ENCODE measurements at places on chromosomes 2 and 18.

DNA sequence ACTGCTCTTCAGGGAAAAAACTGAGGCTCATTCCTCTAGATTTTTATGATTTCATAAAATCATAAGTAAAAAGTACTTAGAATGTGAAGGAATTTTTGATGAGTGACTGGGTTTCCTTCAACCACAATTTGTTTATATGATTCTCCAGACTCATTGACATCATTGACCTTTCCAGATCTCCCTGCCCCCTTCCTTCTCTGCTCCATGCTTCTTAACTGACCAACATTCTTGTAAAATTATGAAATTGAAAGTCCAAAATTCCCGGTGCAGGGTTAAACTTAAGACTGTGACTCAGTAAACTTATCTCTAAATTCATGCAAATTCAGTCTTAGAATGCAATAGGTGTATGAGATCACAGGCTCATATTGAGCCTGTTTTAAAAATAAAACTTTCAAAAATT lies 648.9 kb downstream of the TDRD15 start:
- no peak for DNase-seq

DNA sequence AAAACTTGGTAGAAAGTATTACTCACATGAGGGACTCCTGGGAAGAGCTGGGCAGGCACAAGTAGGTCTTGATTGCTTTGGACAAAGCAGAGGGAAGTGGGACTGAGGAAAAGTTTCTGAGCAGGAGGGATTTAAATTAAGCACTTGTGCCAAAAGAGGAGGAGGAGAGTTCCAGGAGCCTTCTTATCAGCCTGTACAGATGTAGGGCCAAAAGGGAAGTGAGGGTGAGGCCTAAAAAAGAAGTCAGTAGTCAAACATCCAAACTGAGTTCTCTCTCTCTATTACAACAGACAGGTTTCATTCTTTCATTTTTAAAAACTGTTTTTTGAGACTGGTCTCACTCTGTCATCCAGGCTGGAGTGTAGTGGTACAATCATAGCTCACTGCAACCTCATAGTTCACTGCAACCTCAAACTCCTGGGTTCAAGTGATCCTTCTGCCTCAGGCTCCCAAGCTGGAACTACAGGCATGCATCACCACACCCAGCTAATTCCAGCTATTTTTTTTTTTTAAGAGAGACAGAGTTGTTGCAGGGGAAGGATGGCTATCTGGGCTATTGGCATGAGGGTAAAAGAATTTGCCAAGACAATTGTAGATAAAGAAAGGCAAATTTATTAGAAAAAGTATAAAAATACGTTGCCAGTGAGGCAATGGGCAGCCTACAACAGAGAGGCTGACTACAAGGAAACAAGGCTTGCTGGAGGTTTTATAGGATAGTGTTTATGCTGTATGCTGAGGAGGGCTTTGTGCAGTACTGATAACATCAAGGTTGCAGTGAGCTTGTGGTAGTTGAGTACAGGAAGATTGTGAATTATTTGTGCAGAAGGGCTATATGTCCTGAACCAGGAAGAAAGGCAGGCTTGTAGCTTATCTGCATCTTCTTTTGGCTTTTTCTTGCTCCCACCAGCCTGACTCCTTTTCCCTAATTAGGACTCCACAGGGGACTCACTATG lies 29.0 kb downstream of the CFAP210 start:
- no peak for DNase-seq

- DNase-seq: no peak
Observed at GRCh38 chr18:35827903-35828275, 144.6 kb upstream of the RMP24 start.

DNA sequence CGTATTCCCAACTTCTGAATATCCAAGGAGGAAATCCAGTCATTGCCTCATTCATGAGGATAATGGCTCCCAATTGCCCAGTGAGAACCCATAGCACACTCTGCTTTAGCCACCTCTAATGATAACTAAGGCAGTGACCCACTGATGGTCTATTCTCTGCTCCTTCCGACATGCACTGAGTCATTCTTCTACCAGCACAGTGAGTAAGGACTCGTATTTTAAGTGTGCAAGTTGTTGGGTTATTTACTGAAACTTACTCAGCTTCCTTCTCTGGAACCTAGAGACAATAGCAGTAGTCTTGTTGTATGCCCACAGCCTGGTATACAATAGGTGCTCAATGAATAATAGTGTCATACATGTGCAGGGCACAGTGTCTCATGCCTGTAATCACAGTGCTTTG lies 81.1 kb upstream of the ZNF397 start:
- DNase-seq: peak; percentile 25

- DNase-seq: no peak
Observed at GRCh38 chr2:154261473-154262027, 389.8 kb downstream of the GALNT13 start.

DNA sequence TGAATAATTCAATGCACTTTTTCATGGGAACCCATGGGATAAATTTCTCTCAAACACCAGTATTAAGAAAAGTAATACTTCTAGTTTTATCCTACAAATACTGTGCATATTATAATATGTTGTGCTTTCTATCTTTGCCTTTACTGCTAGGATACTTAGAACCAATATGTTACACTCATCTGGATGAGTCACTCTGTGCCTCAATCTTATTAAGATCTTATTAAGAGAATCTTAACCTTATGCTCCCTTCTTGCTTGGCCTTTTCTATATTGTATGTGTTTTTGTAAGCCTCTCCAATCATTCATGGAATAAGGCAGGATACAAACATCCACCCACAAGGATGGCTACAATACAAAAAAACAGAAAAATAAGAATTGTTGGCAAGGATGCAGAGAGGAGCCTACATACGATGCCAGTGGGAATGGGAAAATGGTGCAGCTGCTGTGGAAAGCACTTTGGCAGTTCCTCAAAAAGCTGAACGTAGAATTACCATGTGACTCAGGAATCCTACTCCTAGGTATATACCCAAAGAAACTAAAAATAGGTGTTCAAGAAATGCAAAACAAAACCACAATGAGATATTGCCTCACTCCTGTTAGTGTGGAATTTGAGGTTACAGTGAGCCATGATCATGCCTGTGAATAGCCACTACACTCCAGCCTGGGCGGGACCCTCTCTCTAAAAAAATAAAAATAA lies 10.7 kb upstream of the TWSG1 start:
- no peak for DNase-seq

DNA sequence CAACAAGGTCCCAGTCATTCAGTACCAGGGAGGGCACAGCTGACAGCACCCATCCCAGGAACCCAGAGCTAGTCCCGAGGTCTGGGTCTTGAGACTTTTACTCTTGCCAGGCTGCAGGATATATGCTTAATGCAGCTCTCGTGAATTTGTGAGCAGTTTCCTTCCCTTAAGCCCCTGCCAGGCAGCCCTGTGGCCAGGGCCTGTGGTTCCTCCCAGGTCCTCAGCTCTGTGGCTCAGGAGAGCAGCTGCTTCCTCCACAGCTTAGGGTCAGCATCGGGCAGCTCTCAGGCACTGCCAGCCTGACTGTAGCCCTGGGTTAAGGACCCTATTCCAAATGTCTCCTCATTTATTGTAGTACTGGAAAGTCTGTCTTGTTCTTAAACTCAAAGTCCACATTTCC lies 1384.8 kb downstream of the RPIA start:
- no peak for DNase-seq

GRCh38 chr2:54524226-54524991 lies 68.3 kb downstream of the SPTBN1 start:
- peak; percentile 30 for DNase-seq

- DNase-seq: no peak
Observed at GRCh38 chr2:206616151-206616550, 26.1 kb upstream of the FAM237A start.

GRCh38 chr2:63050334-63051041 lies at the start of gene OTX1:
Gene OTX1 (plus strand): TSS chr2:63050830. CDS start chr2:63052991, 2,161 bp downstream.
- DNase-seq: peak; percentile 73

DNA sequence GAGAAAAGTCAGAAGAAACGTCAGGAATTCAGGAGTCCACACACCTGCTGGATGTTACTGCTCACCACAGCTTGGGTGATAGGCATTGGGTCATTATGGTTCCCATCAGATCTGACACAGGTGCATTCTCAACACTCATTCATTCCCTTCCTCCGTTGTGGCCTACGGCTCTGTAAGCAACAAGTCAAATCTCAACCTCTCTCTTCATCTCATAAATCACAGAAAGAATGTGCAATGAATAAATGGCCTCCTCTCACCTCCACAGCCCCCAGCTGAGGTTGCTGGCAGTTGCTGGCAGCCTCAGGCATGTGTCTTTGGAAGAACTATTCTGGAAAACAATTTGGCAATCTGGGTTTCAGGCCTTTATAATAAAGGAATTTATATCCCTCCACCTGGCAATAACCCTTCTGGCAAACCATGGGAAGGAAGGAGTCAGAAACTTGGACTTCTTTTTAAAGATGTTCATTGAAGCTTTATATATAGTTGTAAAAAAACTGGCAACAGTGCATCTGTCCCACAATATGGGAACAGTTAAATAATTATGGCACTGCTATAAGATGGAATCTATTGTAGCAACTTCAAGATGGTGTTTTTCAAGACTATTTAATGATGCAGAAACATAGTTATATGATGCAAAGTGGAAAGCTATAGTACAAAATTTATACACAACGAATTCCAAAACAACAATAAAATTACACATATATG lies 175.4 kb downstream of the ANAPC1 start:
- DNase-seq: no peak

DNA sequence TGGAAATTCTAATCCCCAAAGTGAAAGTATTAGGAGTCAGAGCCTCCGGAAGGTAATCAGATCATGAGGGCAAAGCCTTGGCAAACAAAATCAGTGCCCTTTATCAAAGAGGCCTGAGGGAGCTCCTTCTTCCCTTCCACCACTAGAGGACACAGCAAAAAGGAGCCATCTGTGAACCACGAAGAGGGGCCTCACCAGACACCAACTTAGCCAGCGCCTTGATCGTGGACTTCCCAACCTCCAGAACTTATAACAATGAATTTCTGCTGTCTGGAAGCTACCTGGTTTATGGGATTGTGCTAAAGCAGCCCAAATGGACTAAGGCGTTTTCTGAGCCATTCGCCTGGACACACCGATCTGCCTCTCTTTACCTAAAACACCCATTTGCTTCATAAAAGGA lies 133.1 kb downstream of the EIPR1 start:
- no peak for DNase-seq

DNA sequence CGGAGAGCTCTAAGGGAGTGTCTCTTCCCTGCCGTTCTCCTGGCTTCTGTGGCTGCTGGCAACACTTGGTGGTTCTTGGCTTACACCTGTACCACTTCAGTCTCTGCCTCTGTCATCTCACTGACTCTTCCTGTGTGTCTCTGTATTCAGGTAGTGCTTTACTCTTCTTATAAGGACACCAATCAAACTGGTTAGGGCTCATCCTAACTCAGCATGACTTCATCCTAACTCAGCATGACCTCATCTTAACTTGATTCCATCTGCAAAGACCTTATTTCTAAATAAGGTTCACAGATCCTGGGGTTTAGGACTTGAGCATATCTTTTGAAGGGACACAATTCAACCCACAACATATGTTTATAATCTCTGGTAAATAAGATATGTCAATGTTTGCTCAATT lies 51.6 kb upstream of the DSEL start:
- no peak for DNase-seq

DNA sequence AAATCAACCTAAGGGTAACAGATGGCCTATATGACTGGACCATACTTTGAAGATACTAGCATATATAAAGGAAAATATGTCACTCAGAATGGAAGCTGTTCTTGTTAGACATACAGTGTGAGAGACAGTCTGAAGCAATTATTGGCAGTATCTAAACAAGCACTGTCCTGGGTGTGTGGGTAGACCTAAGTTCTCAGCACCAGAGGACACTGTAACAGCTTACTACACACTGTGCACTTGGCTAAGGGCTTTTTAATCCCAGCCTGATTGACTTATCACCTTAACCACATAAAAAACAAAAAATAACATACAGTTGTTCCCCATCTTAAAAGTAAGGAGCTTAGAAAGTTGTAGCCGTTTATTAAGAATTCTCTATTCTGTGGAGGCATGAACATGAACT lies 1066.1 kb upstream of the FANCL start:
- no peak for DNase-seq

DNA sequence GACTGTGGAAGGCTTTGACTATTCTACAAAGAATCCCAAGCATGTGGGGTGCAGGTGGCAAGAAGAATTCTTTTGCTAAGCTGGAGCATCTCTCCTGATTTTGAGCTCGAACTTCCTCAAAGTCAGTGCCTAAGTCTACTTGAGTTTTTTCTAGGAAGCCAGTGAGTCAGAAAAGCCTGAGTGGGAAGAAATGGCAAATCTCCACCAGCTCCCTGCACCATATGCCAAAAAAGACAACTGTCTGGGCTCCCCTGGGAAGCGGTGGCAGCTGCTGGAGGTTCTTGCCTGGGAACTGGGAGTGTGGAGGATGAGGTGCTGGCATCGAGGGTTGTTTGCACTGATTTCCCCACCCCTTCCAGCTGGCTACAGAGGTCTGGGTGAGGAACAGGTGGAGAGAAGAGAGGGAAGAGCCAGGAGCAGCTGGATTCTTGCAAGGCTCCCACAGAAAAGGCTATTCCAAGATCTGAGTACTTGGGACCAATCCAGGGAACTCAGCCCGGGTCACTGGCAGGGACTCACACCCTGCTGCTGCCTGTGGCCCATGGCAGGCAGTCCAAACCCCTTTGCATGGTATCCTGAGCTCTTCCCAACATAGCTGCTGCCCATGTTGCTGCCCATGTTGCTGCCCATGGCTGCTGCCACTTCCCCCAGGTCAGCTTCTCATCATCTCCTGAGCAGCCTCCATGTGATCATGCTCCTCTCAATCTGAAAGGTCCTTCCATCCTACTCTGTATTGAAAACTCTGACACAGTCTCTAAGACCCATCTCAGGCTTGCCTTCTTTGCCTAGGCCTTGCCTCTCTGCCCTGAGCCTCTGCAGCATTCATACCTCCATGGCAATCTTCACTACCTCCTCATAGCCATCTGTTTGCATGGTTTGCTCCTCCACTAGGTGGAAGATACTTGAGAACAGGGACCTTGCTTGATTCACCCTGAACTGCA lies 128.3 kb upstream of the SPATS2L start:
- DNase-seq: no peak

- no peak for DNase-seq
Observed at GRCh38 chr2:16224298-16225045, 284.1 kb downstream of the MYCN start.

- DNase-seq: no peak
Observed at GRCh38 chr2:29024882-29025430, 43.9 kb downstream of the TOGARAM2 start.

GRCh38 chr2:23460228-23460627 lies 75.2 kb downstream of the KLHL29 start:
- no peak for DNase-seq

DNA sequence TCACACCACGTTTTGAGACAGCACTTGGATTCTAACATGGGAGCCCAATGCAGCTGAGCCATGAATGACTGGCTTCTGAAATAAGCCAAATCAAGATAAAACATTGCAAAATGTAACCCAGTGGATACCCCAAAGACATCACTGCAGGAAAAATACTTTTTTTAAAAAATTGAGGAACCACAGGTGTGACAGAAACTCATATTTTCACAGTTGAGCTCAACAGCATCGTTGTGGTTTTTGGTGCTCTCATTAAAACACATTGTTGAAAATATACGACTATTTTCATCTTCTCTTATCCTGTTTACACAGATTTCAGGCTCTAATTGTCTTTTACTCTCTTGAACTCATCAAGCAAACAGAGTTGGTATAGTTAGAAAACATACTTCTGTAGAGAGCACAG lies 429.3 kb upstream of the VRK2 start:
- DNase-seq: no peak

- no peak for DNase-seq
Observed at GRCh38 chr2:100008956-100009355, 133.4 kb downstream of the AFF3 start.

GRCh38 chr2:50018921-50019320 lies 864.6 kb upstream of the FSHR start:
- DNase-seq: no peak

- DNase-seq: no peak
Observed at GRCh38 chr2:233259730-233260129, 8.3 kb downstream of the ATG16L1 start.

Data from stimulated activated naive CD8-positive, alpha-beta T cell treated with anti-CD3 and anti-CD28 coated beads, Interleukin-15, amount 100 ng/mL, for 72 hours (primary cell).